ENCODE measurements at places on chromosomes 5 and 9.

- no peak for DNase-seq
Observed at GRCh38 chr5:39648848-39649227, 224.1 kb upstream of the DAB2 start.

GRCh38 chr9:6218099-6218502 lies 2.5 kb downstream of the IL33 start:
- DNase-seq: no peak

GRCh38 chr5:57455511-57456455 lies 26.8 kb downstream of the ACTBL2 start:
- DNase-seq: no peak

- DNase-seq: no peak
Observed at GRCh38 chr9:71941060-71941568, 29.7 kb downstream of the C9orf85 start.

Measured in iPS DF 19.7 (cell line).